ENCODE measurements at places on chromosomes 1 and 21. TPM values are rescaled to one million over a fixed set of nuclear protein-coding genes. Genes with fewer than 3 reads are reported as not detected.

Gene SLC1A7
- not detected for total RNA-seq

Gene NBPF4
- total RNA-seq, result not detected

Gene RHD
- total RNA-seq, result not detected

Gene SLC22A15
- total RNA-seq, result 5.4 TPM

Gene FHAD1
- 0.13 TPM for total RNA-seq

Gene KLHDC9
- 1.4 TPM for total RNA-seq

Gene PDC
- not detected for total RNA-seq

Gene FCRL2
- not detected for total RNA-seq

Gene ZNF691
- 13.2 TPM for total RNA-seq

Gene NR5A2
- 49.6 TPM for total RNA-seq

Gene ADAM30
- not detected for total RNA-seq

Gene NHLH2
- total RNA-seq, result not detected

Gene AADACL4
- total RNA-seq, result 0.20 TPM

Gene SLC16A1
- total RNA-seq, result 55.1 TPM

Gene GUCA2B
- total RNA-seq, result not detected

Gene UTS2
- not detected for total RNA-seq

GRCh38 chr21:42505090-42505726 is 8.4 kb upstream of the SLC37A1 start:
- no peak for DNase-seq

DNA sequence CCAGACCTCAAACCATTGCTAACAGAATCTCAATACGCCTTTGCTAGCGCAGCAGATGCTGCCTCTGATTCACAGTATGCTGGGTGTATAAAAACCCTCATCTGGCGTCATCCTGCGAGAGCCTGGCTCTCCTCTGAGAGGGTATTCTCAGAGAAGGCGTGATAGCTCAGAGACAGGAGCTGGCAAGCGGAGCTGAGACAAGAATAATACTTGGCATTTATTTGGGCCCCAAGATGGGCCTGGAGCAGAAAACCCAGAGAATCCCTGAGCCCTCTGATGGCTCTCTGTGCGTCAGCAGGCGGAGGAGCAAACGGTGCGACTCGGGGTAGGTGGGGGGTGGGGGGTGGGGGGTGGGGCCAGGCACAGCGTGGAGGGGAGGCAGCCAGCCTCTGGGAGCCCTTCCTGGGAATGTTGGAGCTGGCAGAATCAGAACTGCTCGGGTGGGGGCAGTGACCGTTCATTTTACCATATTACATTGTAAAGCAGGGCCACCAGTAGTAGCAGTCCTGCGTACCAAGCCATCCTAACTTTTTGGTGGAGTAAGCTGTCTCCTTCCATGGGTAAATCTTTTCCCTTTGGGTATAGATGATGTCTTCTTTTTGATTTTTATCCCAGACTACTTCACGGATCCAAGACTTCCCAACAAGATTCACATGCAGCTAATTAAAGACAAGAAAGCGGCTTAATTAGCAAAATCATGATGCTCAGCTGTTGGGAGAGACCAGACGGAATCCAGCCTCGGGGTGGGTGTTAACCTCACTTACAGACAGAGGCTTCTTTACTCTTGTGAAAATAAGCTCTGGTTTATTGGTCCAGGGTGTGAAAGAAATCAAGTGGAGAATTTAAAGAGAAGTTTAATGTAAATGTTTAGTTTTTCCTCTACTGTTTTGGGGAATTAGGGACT is 7.1 kb downstream of the RIIAD1 start:
- no peak for DNase-seq

GRCh38 chr1:198678301-198678836 is 39.5 kb downstream of the PTPRC start:
- no peak for DNase-seq

- DNase-seq, result peak; percentile 63
Observed at GRCh38 chr21:15659753-15660422, 69.9 kb upstream of the USP25 start.

- DNase-seq, result no peak
Observed at GRCh38 chr1:32172621-32173245, 6.7 kb upstream of the TXLNA start.

GRCh38 chr1:213987422-213987926 is 299 bp upstream of the PROX1 start:
- peak; percentile 76 for DNase-seq

GRCh38 chr1:183583466-183583865 is 6.8 kb downstream of the NCF2 start:
- DNase-seq, result no peak

DNA sequence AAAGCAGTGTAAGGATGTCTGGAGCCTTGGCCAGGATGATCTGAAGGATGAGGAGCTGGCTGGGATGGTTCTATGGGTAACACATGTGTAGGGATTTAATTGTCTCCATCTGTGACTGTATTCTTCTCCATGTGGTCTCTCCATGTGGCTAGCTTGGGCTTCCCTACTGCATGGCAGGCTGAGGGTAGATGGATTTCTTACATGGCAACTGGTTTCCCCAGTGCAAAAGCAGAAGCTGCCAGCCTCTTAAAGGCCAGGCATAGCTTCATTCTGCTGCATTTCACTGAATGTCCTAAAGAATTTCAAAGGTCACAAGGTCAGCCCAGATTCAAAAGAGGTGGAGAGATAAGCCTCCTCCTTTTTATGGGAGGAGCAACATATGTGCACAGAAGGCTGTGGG is 61.7 kb downstream of the XCL2 start:
- DNase-seq, result no peak

- no peak for DNase-seq
Observed at GRCh38 chr1:29650476-29650875, 414.2 kb downstream of the PTPRU start.

DNA sequence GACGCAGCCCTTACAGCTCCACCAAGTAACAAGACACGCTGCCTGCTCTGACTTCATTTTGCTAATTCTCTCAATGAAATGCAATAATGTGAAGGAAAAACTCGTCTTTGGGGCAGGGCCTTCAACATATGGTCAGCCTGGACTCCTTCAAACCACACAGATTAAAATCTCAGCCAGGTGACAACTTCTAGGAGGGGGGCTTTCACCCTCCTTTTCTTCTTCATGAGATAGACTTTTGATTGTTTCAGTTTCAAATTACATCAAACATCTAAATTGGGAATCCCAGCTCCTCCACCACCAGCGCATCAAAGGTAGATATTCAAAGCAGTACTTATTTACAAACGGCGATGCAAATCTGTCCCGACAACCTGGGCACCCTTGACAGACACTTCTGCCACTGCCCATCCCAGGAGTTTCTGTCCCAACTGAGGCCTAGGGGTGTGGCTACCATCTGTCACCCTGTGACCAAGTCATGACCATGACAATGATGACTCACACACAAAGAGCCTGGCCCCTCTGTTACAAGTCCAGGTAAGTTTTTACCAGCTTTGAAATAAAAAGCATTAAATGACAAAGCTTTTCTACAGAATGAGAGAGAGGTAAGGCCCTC is 29.7 kb downstream of the SSBP3 start:
- peak; percentile 56 for DNase-seq

DNA sequence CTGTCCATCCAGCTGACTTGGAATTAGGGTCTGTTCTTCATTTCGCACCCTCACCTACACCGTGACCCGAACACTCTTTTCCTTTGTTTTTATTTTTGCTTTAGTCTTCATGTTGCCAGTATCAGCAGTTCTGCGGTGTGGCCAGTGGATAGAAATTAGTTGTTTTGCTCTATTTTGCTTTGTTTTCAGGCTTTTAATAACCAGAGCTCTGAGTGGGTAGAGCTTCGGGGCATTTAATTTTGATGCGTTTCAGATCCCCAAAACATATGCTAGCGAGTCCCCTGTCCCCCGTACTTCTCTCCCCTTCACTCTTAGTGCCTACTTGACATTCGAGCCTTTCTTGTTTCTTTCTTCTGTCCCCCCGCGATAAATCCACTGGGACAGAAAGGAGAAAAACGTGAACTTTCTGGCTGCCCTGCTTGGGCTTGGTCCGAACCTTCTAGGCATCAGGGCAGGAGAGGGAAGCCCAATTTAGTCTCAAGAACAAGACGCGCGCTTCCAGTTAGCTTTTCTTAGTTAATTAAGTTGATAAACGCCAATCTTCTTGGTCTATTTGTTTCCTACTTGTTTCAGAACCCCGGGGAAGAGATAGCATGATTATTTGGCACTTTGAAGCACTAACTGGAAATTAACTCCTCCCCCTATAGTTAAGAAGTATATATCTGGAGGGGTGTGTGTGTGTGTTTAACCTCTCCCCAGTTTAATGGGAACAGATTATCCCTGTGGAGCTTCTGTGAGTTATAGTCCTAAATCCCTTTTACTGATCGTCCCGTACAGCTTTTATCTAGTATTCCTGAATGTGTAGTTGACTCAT is 839 bp downstream of the SWT1 start:
- peak; percentile 23 for DNase-seq

DNA sequence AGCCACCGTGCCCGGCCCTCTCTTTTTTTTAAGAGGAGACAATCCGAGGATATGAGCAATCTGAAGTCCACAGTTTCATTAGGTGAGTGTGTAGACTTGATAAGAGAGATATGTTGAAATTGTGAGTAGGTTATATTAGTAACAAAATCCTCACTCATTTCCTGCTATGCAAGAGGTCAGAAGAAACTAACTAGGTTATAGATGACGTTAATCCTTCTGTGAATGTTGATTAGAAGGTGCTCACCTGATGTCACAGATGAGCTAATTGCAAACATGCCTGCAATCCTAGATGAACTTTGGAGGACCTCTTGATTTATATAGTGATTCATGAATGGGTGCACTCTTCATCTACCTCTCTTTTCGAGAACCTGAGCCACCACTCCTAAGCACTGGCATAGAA is 29.3 kb downstream of the NTMT2 start:
- DNase-seq, result no peak

GRCh38 chr1:244705261-244706234 is 52.6 kb downstream of the DESI2 start:
- DNase-seq, result peak; percentile 32

DNA sequence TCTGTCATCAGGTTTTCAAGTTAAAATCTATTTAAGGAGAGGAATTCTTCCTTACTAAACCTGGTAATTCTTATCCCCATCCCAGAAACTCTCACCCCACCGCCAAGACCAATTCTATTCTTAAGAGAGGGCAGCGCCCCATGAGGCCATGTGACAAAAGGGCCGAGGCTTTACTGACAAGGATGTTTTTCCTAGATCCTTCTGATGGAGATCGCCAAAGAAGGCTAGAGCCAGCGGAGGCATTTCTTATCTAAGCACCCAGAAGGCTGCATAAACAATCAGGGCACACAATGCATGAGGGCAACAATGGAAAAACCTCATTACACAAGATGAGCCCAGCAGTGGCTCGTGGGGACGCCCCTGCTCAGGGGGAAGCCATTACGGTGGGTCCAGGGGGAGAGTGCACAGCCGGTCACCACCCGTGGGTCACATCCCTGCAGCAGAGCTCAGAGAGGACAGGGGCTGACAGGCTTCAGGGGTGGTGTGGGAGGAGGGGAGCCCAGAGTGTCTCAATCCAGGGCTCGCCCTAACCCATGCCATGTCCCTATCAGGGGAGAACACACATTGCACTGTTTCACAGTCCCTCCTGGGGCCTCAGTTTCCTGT is 88.7 kb downstream of the ITPKB start:
- DNase-seq, result no peak

DNA sequence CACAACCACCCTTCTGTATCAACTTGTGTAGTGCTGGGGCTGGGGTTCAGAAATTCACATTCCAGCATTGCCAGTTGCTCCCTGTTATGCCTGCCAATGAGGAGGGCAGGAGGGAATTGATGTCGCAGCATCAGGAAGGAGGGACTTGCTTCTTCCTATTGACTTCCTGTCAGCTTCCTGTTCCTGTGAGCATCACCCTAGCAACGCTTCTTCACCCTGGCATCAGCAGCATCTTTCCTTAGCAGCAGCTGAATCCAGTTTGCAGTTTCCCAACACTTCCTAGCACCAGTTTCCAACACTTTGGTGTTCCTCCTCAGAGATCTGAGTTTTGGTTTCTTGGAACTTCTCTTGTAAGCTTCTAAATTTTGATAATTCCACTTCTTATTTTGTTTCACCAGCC is 8.9 kb upstream of the TRIM62 start:
- no peak for DNase-seq

- no peak for DNase-seq
Observed at GRCh38 chr21:40680311-40680710, 166.6 kb downstream of the DSCAM start.

DNA sequence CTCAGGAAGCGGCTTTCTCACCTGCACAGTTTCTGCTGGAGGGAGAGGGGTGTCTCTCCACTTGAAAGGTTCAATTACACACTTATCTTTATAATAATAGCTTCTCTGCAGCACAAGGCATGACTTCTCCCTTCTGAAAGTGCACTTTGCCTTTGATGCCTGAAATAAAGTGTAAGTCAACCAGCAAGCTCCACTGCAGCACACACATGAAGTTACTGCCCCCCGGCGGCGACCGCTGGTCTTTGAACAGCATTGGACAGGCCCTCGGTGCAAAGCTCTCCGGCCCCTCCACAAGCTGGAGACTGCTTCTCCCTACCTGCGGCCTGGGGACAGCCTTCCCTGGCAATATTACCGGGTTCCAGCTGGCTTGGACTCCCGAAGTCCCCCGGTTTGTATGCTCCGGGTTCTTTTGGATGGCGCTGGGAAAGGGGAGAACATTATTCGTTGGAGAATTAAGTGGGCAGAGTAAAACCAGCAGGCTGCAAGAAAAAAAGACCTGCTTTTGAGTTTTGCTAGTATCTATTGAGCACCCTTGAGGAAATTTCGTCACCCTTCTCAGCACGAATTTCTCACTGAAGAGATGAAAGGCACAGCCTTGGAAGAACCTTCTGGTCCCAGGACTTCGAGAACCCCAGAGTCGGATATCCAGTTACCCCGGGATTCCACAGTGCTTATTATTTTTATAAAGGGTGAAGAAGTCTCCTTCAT is 11.8 kb downstream of the RCAN1 start:
- DNase-seq, result peak; percentile 89

GRCh38 chr1:28602536-28603439 is 10.7 kb downstream of the RAB42 start:
- peak; percentile 81 for DNase-seq

GRCh38 chr1:29462096-29462495 is 225.8 kb downstream of the PTPRU start:
- no peak for DNase-seq

DNA sequence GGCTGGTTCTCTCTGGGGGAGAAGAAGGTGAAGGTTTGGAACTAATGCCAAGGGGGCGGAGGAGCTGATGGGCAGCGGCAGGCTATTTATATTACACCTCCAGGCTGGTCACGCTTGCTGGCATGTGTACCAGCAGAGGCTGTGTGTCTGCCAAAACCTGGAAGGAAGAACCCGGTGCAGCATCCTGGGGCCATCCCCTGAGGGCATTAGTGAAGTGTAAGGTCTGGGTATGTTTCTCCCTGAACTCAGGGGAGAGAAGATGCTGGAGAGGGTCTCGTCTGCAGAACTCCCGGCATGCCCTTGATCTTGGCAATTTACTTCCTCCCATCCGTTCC is 5.3 kb downstream of the DISP3 start:
- DNase-seq, result no peak

GRCh38 chr1:65059930-65060538 is 88.0 kb upstream of the AK4 start:
- DNase-seq, result peak; percentile 34

- no peak for DNase-seq
Observed at GRCh38 chr1:192157067-192157466, 1.2 kb upstream of the RGS18 start.
